Activated CD4-positive, CD25-positive, alpha-beta regulatory T cell treated with anti-CD3 and anti-CD28 coated beads, Interleukin-2, amount 50 U/mL, for 72 hours (primary cell): ENCODE measurements at places on chromosomes 3 and 15.

- DNase-seq = no peak
Measured at GRCh38 chr15:81858586-81858985, 187.2 kb downstream of the MEX3B start.

DNA sequence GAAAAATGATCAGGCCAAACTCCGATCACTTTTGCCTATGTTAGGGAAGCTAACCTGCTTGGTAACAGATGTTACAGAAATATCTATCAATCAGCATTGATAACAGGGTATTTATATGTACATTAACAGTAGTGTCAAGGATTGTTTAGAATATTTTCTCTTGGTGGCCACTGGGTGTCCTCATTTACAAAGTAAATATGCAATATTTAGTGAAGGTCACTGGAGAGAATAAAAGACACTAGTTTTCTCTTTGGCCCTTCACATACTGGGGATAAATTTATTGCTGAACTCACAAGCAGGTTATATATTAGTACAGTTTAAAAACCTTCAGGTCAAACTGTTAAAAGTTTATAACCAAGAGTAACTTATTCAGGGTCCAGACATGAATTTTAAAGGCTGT, 69.0 kb downstream of the TIGIT start:
- no peak for DNase-seq

DNA sequence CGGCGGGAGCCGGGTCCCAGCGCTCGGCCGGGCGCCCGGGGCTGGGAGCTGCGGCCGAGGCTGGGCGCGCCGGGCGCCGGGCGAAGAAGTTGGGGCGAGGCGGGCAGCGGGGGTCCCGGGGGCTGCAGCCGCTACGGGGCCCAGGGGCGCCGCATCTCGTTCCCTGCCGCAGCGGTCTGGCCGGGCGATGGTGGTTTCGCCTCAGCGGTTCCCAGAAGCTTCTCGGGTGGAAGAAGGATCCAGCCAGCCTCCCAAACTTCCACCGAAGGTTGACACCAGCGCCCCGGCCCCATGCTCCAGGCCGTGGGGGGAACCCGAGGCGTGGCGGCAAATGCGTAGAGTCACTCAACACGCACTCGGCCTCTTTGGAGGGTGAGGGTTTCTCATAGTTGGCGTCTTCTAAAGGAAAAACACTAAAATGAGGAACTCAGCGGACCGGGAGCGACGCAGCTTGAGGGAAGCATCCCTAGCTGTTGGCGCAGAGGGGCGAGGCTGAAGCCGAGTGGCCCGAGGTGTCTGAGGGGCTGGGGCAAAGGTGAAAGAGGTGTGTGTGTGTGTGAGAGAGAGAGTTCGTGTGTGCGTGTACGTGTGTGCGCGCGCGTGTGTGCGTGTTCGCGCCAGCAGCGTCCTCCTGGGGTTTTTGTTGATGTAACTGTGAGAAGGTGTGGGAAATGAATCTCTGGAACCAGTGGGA, 940 bp downstream of the BOC start:
- DNase-seq = no peak

DNA sequence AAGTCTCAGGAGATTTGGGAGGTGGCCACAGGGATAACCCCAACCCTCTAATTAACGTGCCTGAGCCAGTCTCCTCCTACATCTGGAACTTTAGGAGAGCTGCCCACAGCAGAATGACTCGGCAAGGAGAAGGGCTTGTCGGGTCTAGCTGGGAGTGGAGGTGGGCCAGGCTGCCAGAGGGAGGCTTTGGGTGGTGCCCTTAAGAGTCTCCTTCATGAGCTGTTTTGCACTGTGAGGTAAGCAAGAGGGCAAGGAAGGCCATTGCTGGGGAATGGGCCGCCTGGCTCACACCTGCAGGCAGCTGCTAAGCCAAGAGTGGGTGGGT, 3.6 kb upstream of the TNK2 start:
- no peak for DNase-seq

DNA sequence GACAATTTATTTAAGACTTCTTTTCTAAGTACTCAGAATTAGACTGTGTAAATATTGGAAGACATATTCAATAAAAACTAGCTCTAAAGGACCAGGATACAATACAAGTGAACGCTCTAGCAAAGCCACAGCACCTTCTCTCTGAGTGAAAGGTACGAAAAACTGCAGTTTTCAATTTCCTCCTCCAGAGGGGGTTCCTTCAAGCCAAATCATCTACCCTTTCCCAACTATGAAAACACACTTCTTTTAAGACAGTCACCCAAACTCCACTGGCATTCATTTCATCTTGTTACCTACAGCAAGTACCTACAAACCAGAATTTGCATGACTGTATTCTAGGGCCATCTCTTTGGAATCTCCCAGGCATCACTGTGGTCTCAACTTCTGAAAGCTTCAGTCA, 165.8 kb downstream of the ERC2 start:
- DNase-seq = no peak

- DNase-seq = no peak
Measured at GRCh38 chr3:73216310-73216709, 154.9 kb downstream of the EBLN2 start.

DNA sequence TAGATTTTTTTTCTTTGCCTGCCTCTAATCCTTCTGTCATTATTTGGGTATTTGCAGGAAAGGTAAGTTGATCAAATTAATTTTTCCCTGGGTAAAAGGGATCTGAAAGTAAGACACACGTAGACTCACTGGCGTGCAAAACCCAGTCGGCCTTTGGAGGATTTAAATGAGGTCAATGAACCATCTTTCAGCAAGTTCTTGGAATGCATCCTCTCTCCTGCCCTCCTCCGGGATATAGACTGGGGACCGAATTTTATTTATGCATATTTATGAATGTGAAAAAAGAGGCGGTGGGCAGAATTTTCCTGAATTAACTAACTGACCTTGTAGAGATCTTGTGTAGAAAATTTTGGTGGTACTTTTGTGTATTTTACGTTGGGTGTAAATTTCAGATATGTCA, 2.2 kb downstream of the CADM2 start:
- DNase-seq = no peak

DNA sequence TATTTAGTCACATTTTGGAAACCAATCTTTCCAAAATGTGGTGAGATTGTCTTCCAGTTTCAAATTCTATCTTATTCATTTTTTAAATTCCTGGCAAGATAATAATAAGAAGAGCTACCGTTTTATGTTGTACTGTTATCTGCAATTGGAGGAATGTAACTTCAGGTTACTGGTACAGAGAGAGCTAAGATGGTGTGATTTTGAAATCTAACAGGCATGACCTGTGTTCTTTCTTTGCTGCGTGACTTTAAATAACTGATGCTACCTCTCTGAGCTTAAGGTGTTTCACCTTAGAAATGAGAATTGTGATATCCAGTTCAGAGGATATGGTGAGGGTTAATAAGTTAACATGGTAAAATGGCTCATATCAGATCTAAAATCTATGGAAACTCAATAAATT, 21.7 kb downstream of the CADM2 start:
- no peak for DNase-seq

- no peak for DNase-seq
Measured at GRCh38 chr3:29668728-29669127, 387.9 kb downstream of the RBMS3 start.

GRCh38 chr3:183697610-183698317, at the start of gene YEATS2:
YEATS2 (plus strand) TSS chr3:183697797; CDS start chr3:183715163, 17,366 bp downstream.
- peak; percentile 78 for DNase-seq

- DNase-seq = no peak
Measured at GRCh38 chr15:71730277-71731144, 79.8 kb upstream of the NR2E3 start.

GRCh38 chr3:7793786-7794185, 707.8 kb upstream of the LMCD1 start:
- no peak for DNase-seq

DNA sequence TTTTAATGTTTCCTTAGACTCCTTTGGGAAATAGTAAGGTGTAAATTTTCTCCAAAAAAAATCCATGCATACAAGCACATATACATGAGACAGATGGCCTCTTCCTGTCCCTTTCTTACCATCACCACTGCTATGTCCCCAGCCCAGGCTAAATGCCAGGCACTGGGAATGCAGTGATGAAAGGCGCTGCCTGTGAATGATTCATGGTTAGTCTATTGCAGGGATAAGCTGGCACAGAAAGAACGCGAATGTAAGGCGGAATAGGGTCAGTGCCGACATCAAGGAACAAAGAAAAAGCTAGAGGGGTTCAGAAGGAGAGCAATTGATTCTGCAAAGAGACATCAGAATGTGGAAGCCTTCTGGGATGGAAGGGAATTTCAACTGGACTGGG, 36.2 kb upstream of the CFAP161 start:
- DNase-seq = no peak

- DNase-seq = no peak
Measured at GRCh38 chr3:195847055-195847950, 35.6 kb upstream of the MUC4 start.

GRCh38 chr3:192133271-192133670, 594.1 kb downstream of the FGF12 start:
- DNase-seq = no peak

GRCh38 chr3:32177702-32178198, 60.7 kb upstream of the CMTM8 start:
- peak; percentile 38 for DNase-seq

DNA sequence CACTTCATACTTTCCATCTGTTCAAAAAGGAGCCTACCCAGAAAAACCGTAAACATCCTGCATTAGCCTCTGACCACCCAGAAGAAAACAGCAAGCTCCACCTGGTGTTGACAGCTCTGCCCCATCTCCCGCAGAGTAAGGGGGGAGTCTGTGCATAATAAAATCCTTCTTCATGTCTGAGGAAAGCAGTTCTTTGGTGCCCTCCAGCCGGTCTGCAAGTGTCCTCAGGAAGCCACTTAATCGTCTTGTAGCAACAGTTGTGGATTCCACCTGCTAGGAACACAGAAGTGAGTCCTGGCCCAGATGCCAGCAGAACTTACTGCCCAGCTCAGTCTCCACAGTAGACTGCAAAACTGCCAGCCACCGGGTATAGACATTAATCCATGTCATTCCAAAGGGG, 22.5 kb downstream of the RIOX2 start:
- no peak for DNase-seq

GRCh38 chr3:52078781-52079560, 22.6 kb upstream of the DUSP7 start:
- no peak for DNase-seq

DNA sequence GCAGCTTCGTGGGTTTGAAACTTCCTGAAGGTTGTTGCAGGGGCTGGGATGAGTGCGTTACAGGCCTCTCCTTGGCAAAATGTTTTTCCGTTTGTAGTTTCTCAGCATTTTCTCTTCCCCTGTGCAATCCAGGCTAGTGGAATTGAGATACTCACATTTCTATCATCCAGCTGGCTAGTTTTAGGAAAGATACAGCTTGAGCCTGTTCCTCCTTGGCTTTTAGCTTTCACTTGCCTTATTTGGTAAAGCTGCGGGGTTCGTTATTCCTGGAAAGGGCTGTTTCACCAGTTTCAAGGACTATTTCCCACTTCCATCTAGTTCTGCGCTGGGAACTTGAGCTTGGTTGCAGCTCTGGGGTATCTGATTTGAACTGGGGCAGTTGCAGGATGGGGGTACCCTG, 90.3 kb downstream of the ITPR1 start:
- no peak for DNase-seq

DNA sequence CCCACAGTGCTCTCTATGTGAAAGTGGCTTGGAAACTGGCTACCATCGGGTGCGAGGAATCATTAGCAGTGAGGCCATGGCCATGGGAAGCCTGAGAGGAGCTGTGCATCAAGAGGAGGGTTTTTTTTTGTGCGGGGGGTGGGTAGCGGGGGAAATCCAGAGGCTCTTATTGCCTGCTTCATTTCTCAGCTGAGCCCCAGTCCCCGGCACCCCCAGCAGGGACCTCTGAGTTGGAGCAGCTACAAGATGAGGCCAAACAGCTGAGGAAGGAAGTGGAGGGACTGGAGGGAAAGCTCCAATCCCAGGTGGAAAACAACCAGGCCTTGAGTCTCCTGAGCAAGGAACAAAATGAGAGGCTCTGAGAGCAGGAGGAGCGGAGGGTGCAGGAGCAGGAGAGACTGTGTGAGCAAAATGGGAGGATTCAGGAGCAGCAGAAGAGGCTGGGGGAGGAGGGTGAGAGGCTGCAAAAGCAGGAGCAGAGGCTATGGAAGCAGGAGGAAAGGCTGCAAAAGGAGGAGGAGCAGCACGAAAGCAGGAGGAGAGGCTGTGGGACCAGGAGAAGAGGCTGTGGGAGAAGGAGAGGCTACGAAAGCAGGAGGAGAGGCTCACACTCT, 76.7 kb downstream of the ADAMTS7 start:
- no peak for DNase-seq
